ENCODE measurements at places on chromosomes 4 and X.

DNA sequence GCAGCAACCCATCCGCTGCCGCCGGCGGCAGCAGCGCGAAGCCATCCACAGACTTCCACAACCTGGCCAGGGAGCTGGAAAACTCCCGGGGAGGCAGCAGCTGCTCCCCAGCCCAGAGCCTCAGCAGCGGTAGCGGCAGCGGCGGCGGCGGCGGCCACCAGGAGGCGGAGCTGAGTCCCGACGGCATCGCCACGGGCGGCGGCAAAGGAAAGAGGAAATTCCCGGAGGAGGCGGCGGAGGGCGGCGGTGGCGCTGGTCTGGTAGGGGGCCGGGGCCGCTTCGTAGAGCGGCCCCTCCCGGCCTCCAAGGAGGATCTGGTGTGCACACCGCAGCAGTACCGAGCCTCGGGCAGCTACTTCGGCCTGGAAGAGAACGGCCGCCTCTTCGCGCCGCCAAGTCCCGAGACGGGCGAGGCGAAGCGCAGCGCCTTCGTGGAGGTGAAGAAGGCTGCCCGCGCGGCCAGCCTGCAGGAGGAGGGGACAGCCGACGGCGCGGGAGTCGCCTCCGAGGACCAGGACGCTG is 4.9 kb downstream of the PRDM8 start:
- no peak for DNase-seq

DNA sequence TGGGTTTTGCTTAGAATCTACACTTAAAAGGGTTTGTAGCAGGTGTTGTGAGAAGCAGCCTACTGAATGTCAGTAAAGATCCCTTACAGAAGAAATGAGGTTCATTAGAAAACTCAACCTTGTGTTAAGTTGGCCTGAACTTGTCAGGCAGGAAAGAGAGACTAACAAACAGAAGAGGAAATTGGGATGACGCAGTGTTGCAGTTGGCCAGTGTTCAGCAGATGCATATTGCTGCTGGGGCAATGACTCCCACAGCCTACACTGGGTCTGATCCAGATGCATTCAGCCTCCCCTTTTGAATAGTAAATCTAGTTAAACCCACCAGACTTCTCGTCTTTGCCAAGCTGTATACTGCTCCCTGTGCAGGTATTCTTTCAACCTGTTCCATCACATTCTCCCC is 409.4 kb downstream of the UBE2NL start:
- DNase-seq: no peak

DNA sequence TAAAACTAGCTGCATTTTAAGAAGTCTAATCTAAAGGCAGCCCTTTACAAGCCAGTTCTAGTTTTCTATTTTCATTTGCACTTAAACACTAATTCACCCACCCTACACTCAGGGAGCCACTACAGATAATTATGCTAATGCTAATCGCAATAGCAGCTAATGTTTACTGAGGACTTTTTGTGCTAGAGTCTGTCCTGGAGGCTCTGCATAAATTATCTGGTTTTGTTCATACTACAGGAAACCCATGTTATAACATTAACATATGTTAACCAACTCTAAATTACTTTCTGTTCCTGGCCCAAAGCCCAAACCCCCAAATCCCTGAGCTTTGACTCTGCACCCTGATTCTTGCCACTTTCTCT is 480 bp upstream of the RADX start:
- no peak for DNase-seq

DNA sequence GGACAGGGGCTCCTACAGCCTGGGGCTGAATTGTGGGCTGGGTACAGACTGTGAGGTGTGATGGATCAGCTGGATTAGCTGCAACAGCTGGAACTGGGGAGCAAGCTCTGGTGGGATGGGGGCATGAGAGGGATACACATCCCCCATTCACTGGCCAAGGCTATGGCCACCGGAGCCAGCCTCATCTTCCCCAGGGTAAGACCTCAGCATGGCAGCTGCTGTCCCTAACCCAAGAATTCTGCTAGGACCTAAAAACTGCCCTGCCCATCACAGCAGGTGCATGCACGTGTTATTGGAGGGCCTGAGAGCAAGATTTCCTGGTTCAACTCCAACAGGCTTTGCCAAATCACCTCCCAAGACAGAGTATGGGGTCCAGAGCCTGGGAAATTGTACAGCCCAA is 258.6 kb upstream of the AGTR2 start:
- no peak for DNase-seq

Measured in vagina (tissue), 2 donors.